ENCODE measurements at places on chromosomes 2 and 18.

DNA sequence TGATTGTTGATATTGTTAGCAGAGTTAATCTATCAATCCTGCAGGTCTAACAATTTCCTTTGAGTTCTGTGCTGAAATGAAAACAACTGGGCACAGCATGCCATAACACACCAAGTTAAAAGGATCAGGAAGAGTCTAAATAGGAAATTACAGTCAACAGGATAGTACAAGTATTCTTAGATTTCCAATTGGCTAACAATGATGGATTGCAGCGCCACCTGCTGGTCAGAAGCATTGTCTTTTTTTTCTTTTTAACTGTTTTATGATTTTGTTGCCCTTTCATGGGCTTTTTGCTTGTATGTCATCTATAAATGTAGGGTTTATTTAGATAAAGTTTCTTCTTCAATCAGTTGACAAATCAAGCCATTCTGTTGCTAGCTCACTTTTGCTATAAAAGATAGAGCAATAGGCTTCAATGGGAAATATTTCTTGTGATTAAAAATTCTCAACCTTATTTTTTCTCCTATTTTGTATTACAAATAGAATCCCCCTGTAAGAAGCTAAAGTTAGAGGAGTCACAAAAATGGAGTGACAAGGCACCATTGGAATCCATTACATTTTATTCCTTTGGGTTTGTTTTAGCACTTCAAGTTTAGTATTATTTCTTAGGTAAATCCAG lies 40.8 kb upstream of the RPRM start:
- peak; percentile 49 for DNase-seq

DNA sequence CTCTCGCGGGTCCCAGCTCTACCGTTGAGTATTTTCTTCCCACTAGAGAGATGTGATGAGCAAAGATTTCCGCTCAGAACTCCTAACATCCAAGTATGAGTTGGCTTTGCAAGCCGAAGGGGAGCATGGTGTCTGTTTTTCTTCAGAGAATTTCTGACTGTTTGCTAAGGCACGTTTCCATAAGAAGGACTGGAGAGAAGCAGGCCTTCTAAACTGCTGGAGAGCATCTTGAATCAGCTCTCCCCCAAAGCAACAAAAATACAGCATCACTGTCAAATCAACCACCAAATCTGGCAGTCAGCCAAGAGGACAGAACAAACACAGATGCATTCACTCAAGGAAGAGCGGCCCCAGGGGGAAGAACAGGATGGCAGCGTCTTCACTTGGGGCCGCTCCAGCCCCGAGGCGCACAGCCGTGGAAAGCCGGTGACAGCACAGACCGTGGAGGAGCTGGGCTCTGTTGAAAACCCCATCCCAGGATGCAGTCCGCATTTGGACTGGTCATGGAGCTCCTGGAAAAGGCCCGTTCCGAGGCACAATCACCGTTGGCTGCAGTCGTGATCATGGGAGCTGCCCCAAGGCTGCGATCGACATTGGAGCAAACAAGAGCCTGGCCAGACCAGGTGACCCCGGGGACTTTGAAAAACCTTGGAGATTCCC lies 101.4 kb downstream of the NFATC1 start:
- no peak for DNase-seq

GRCh38 chr2:43220229-43220751 lies 6.1 kb downstream of the ZFP36L2 start:
- no peak for DNase-seq

GRCh38 chr2:27573452-27573851 lies 9.4 kb upstream of the ZNF512 start:
- no peak for DNase-seq

DNA sequence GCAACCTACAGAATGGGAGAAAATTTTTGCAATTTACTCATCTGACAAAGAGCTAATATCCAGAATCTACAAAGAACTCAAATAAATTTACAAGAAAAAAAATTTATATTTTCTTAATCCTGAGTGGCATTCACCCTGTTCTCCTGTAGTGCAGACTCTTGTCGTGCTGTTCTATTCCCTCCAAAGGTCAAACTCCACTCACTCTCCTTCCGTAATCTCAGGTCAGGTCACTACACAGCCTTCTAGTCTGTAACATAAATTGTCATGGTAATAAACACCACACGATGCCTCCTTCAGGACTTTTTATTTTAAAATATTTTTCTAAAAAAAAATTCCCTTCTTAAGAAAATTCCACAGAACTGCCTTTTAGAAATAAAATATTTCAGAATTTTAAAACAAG lies 417.9 kb upstream of the GCFC2 start:
- no peak for DNase-seq

DNA sequence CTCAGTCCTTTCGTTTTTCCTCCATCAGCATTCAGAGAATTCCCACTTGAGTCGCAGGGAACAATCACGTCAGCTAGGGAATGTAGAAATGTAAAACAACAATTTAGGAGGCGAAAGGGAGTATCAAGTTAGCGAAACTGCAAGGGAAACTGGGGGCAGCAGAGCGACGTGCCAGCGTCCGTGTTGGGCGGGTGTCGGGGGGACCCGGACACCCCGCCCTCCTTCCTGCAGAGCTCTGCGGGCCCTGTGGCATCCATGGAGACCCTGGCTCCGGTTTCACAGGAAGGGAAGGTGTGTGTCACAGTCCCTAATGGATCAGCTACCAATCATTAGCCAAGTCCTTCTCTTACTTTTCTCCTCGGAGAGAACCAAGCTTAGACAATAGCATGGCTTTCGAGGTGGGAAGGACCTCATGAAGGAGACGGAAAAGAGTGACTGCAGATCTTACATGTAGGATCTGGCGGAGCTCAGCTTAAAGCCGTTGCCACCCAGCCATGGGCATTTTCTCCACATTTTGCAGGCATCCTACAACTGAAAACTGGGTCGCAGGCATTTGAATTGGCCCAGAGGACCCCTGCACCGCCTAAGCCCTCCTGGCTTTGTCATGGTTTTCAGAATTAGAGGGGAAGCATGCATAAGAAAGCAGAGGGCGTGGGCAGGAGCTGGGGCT lies 33.7 kb downstream of the SOX11 start:
- DNase-seq = peak; percentile 74

- peak; percentile 22 for DNase-seq
These were observed 267.9 kb downstream of the FBXO15 start for GRCh38 chr18:73879766-73880165.

- no peak for DNase-seq
These were observed 5.0 kb downstream of the TACR1 start for GRCh38 chr2:75194184-75194868.

GRCh38 chr2:82307511-82307910 lies 2003.0 kb upstream of the LRRTM1 start:
- no peak for DNase-seq

DNA sequence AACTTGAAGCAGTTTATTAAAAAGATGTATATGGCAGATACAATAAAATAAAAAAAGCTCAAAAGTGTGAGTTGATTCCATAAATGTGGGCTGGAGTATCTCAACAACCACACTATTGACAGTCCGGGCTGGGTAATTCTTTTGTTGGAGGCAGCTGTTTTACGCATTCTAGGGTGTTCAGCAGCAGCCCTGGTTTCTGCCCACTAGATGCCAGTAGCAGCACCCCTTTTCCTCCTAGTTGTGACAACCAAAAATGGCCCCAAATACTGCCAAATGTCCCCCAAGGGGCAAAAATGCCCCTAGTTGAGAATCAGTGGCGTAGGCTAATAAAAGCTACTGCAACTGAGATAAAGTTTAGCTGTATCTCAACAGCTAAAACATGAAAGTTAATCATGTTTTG lies 44.8 kb downstream of the CHMP3 start:
- no peak for DNase-seq

DNA sequence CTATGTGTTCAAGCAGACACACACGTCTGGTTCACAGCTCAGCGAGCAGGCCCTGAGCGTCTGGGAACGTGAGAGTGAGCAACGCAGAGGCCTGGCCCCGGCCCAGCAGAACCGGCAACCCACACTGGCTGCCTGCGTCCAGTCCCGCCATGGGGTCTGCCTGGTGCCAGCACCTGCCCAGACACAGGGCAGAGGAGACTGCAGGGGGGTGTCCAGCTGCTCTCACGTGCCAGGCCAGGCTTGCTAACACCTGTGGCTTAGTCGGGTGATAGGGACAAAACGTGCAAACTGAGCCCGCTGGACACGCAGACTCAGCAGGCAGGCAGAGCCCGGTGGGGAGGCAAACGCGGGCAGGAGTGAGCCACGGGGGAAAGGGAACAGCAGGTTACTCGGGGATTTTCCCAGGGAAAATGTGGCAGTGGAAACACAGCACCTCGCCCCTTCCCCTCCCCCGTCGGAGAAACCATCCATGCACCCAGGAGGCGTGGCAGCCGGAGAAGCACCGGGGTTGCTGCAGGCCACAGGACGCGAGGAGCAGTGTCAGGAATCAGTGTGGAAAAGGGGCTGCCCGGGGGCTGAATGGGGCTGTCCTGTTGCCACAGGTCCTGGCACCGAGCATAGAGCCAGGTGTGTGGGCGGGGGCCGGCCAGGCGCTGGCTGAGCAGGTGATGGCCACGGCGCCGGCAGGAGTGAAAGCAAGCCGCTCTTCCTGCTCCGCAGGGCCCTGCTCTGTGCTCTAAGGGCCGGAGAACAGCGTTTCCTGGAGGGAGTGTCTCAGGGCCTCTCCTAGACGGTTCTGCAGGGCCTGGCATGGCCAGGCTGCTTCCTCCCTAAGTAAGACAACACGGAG lies 154.7 kb downstream of the HDAC4 start:
- DNase-seq = peak; percentile 44

DNA sequence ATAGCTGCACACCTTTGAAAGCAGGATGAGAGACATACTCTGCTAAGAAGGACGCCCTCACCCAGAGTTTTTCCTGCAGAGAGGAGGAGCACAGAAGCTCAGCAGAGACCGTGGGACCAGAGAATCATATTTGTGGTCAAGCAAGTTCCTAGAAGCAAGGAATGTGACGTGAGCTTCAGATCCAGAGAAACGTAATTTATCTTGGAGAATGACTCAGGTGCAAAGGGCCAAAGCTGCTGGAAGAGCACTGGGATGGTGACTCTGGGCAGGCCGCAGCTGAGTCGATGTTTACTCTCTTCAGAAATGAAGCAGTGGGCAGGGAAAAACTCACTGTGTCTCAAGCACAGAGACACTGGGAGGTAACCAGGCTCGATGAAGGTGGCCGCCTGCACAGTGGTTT lies 50.1 kb upstream of the IGFBP2 start:
- peak; percentile 67 for DNase-seq

DNA sequence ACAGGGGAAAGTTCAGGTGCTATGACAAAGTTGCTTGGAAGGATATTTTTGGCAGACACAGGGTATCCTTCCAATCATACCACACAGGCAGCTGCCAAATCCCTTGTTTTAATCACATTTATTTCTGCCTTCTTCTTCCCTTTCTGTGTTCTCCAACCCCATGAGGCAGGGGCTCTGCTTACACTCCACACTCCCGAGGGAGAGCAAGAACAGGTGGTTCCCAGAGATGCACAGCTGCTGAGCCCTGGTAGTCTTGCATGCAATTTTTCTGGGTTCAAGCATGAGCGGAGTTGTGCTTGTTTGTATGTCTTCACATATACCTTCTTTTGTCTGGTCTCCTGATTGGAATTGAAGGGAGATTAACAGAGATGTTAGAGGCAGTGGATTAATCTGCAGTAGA lies 251.7 kb upstream of the ST6GAL2 start:
- no peak for DNase-seq

GRCh38 chr2:55810622-55811020 lies 113.0 kb downstream of the EFEMP1 start:
- DNase-seq = no peak

DNA sequence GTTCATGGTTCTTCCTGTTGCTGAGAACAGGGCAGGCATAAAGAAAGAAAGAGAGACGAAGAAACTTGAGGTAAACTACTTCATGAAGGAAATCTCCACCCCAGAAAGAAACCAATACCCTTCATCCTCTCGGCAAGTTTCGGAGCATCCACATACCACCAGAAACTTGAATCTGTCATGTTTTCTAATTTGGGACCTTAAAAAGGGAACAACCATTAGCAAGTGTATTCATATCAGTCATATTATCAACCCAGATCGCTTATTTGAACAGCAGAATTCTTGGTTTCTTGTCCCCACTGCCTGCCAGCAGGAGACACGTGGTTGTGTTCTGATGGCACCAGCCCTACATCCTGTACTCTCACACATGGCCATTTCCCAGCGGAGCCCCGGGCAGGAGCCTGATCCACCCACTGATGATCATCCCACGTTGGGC lies 53.2 kb upstream of the FZD7 start:
- no peak for DNase-seq
